ENCODE measurements at places on chromosomes 7 and 10. TPM values are rescaled to one million over a fixed set of nuclear protein-coding genes. Genes with fewer than 3 reads are reported as not detected.

GIMAP1 gene
- total RNA-seq = not detected

NEUROD6 gene
- total RNA-seq = not detected

PTN gene
- 0.20 TPM for total RNA-seq

TFEC gene
- total RNA-seq = under 0.01 TPM

CALML3 gene
- not detected for total RNA-seq

HABP2 gene
- total RNA-seq = not detected

INTS1 gene
- 65.8 TPM for total RNA-seq

PDZD7 gene
- total RNA-seq = 0.37 TPM

TACC2 gene
- total RNA-seq = 3.7 TPM

C10orf95 gene
- not detected for total RNA-seq

CASTOR2 gene
- total RNA-seq = 9.9 TPM

ZDHHC16 gene
- 55.5 TPM for total RNA-seq

UNCX gene
- total RNA-seq = not detected

AP1S1 gene
- 119 TPM for total RNA-seq

ZNF438 gene
- total RNA-seq = 8.1 TPM

GLUD1 gene
- total RNA-seq = 324 TPM

RUFY2 gene
- 23.1 TPM for total RNA-seq

PBLD gene
- 2.2 TPM for total RNA-seq

EPO gene
- total RNA-seq = not detected

SUN1 gene
- total RNA-seq = 90.9 TPM

PRR15 gene
- total RNA-seq = under 0.01 TPM

RTKN2 gene
- total RNA-seq = 0.37 TPM

TMEM60 gene
- total RNA-seq = 14.1 TPM

PVRIG gene
- not detected for total RNA-seq

ZNF107 gene
- 4.7 TPM for total RNA-seq

SLC18A3 gene
- total RNA-seq = not detected

ADAM8 gene
- 0.73 TPM for total RNA-seq

SPDYE1 gene
- total RNA-seq = not detected

TMEM229A gene
- total RNA-seq = not detected

OPN1SW gene
- not detected for total RNA-seq

CHN2 gene
- total RNA-seq = 0.78 TPM

ECHS1 gene
- 61.7 TPM for total RNA-seq

BCAP29 gene
- 43.4 TPM for total RNA-seq

HECW1 gene
- total RNA-seq = 3.9 TPM

CFAP69 gene
- 7.7 TPM for total RNA-seq

COL17A1 gene
- 0.20 TPM for total RNA-seq

AZGP1 gene
- total RNA-seq = not detected

All from subcutaneous preadipocyte (primary cell).